ENCODE measurements at places on chromosomes 4 and X.

DNA sequence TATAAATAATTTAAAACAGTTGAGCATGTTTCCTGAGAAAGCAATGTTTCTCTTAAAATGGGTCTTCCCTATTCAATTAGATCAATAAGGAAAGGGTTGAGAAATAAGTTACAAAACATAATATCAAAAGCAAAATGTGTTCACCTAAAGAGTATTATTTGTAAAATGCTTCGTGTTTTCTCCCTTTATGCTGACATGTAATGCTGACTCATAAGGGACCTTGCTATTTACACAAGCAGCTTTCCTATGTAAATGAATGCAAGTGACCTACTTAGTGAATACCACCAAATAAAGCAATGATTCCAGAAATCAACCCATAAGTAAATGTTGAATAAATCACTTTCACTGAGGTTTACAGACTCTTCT lies 91.5 kb downstream of the ELOVL6 start:
- no peak for DNase-seq

GRCh38 chr4:114642173-114642780 lies 43.7 kb downstream of the UGT8 start:
- no peak for DNase-seq

DNA sequence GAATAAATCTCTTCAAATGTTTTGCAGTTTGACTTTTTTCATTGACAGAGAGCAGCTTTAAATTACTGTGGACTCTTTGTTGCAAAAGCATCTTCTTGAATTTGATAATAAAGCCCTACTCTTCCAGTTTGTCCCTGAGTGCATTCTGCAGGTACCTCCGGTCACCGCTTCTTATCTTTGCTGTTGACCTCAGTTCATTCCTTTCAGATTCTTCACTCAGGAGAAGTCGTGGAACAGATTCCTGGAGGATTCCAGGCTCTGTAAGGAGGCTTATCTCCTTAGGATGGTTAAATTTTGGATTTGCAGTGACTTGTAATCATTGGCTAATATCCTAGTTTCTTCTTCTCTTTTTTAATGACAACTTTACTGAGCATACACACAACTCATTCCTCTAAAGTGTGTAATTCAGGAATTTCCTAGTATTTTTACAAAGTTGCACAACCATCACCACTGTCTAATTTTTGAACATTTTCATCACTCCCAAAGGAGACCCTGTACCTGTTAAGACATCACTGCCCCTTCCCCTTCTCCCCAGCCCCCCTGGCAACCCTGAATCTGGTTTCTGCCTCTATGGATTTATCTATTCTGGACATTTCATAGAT lies 22.0 kb downstream of the TBL1X start:
- no peak for DNase-seq

DNA sequence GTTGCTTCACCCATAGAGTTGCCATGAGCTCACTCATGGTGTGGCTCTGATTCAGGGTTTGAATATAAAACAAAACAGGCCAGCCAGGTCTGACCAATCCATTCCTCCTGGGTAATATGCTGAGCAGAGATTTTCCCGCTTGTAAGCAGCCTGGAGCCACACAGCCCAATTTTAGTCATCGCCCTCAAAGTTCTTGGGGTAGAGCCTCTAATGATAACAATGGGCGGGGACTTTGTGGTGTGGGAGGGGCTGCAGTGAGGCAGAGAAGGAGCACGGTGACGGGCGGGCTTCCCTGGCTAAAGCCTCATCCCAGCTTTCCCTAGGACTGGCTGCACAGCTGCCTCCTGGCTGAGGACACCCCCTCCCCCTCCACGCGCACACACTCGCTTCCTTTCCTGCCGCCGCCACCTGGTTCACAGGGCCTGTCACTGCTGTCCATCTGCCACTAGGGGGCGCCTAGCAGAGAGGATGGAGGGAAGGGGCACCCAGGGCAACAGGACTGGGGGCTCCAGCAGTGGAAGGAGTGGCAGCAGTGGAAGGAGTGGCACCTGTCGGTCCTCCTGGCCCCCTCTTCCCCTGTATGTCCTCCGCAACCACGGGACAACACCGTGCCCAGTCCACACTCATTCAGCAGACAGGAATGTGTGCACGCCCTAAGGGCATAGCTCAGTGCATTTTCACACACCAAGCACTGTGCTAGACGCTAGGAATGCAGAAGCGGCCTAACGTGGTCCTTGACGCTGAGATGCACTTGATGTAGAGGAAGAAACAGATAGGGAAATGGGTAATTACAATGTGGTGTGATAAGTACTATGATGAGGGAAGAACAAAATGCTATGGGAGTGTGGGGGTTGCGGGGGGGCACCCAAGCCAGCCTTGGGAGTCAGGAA lies 26.8 kb downstream of the PRPS1 start:
- peak; percentile 25 for DNase-seq

- DNase-seq = no peak
Observed at GRCh38 chrX:101708163-101708562, 48.5 kb upstream of the ARMCX2 start.

DNA sequence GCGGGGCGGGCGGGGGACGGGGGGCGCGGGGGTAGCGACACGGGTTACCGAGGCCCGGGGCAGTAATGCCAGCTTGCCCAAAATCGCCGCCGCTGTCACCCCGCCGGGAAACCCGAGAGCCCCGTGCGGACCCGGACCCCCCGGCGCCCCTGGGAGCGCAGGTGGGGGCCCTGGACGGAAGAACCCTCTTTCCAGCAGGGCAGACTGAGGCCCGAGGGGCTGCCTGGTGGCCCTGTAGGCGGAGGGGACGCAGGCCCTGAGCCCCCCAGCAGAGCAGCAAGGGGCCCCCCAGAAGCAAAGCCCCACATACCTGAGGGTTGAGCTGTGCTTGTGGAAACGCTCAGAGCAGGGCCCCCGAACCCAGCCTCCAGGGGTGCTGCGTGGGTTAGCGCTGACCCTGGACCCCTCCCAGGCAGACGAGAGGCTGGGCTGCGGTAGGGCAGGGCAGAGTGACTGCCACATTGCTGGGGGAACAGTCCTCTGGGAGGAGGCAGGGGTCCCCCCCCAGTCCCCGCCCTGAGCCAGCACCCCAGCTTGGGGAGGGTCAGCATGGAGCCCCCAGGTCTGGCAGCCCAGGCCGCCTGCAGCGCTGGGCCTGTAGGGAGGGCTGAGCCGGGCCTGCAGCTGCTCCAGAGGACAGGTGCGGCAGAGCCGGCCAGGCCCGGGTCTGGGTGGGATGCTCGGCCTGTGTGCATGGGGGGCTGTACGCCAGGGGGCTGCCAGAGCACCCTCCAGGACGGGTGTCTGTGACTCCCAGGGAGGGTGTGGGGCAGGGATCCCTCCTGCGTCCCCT lies 646 bp downstream of the DOK7 start:
- DNase-seq = no peak

- no peak for DNase-seq
Observed at GRCh38 chr4:56240554-56241174, 146.6 kb downstream of the AASDH start.

- DNase-seq = no peak
Observed at GRCh38 chrX:26788402-26788998, 572.5 kb downstream of the MAGEB5 start.

DNA sequence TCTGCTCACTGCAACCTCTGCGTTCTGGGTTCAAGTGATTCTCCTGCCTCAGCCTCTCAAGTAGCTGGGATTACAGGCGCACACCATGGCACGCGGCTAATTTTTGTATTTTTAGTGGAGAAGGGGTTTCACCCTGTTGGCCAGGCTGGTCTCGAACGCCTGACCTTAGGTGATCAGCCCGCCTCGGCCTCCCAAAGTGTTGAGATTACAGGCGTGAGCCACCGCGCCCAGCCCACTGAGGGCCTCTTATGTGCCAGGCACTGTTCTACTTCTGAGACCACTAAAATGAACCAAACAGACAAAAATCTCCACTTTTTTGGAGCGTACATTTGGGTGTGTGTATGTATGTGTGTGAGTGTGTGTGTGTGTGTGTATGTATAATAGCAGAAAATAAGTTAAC lies 117.2 kb upstream of the H2AZ1 start:
- no peak for DNase-seq

DNA sequence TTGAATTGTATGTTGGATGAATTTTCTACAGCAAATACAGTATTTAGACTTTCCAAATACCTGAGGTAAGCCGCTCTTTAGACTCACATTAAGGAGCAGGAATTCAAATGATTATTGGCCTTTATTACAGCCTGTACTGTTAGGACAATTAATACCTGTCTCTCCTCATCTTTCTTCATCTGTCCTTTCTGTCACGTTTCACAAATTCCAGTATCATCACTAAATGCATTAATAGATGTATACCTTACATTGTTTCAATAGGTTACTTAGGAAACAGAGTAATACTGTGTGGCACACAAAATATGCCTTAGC lies 1.2 kb downstream of the FAM241A start:
- no peak for DNase-seq

DNA sequence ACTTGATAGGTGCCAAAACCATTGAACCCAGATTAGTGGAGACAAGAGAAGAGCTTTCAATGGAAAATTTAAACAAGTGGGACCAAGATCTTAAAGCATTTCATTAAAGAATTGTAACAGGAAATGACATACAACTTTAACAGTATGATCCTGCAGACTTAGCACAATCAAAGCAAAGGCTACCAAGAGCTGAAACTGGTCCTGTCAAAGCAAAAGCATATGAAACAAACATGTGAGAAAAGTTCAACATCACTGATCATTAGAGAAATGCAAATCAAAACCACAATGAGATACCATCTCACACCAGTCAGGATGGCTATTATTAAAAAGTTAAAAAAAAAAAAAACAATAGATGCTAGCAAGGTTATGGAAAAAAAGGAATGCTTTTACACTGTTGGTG lies 425.6 kb downstream of the IL1RAPL1 start:
- DNase-seq = no peak

DNA sequence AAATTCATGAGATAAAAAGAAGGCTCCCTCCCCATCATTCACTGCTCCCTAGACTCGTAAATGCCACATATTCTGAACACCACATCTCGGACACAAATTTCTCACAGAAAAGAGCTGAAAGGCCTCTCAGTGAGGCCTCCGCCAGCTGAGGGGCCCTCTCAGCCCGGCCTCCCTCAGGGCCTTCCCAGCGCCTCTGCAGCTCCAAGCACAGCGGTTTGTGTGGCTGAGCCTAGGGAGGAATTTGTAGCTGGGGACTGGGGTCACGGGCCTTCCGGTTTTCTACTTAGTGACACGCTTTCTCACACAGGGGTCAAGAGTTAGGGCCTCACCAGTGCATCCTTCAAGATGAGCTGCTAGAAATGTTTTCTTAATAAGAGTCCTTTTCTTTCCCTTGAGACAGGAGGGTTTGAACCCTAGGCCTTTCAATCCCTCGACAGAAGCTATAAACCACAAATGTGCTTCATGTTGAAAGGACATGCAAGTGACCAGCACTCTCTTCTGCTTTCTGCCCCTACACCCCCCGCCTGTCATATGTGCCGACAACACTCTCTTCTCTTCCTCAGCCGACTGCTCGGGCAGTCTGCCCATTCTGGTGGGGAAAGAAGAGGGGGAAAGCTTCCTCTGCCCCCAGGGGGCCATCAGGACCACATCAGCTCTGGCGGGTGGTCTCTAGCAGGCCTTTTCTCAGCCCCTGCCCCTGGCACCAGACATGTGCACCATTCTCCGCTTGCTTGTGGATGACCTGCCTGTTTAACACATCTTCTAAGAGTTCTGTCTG lies 104.9 kb downstream of the CHIC2 start:
- no peak for DNase-seq

DNA sequence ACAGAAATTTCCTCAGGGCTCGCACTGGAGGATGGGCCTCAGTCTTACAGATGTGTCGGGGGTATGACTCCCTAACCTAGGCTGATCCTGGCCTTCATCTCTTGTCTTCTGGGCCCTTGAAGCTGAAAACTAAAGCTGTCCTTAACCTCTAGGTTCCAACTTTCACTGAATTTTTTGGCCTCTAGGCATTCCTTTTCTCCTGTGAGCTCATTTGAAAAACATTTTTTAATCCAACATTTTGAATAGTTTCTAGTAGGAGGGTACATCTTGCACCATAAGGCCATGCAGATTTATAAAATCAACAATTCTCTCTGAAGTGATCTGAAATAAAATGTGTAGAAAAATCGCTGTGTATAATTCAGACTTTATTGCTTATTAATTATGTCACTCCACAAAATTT lies 19.7 kb downstream of the RWDD4 start:
- no peak for DNase-seq

- no peak for DNase-seq
Observed at GRCh38 chrX:55167901-55168300, 52.2 kb upstream of the PAGE5 start.

DNA sequence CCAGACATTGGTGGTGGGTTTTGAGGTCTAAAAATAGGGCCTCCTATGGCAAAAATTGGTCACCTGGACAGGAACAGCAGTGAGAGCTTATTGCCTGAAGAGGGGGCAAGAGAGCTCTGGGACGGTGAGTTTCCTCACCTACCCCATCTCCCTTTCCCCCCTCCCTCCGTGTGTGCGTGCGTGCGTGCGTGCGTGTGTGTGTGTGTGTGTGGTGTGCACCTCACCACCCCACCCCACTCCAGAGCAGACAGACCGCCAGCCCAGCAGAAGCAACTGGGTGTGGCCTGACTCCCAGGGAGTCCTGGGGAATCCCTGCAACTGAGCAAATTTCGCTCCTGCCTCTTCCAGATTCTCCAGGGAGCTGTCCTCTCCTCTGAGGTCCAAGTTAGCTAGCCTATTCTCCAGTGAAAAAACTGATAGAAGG lies 44.7 kb downstream of the PRPS1 start:
- DNase-seq = peak; percentile 51

DNA sequence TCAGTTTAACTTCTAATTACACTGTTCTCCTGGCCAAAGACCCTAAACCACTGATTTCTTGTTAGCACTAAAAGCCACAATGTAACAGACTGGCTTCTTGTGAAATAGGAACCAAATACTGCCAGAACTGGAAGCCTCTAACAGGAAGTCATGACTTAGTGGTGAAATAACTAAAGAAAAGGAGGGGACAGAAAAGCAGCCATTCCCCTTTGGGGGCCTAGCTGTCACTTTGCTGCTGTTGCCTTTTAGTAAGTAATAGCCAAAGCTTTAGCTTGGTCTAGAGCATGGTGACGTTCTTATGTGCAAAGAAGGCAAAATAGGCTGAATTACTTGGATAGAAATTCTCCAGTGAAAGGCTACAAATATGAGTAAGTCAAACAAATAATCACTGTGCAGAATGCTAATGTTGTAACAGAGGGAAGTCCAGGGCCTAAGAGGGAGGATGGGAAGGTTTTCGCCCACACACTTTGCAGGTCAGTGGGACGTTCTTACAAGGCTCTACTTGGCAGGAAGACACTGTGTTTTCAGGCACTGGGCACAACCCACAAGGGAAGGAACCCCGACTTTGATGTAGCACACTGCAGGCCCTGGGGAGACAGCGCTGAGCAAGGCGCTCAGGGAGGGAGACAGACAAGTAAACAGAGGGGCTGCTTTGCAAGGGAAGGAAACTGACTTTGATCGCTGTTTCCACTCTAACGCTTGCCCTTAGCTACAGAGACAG lies 16.7 kb downstream of the GAB3 start:
- DNase-seq = no peak

- DNase-seq = no peak
Observed at GRCh38 chr4:3233391-3234071, 15.4 kb upstream of the MSANTD1 start.

DNA sequence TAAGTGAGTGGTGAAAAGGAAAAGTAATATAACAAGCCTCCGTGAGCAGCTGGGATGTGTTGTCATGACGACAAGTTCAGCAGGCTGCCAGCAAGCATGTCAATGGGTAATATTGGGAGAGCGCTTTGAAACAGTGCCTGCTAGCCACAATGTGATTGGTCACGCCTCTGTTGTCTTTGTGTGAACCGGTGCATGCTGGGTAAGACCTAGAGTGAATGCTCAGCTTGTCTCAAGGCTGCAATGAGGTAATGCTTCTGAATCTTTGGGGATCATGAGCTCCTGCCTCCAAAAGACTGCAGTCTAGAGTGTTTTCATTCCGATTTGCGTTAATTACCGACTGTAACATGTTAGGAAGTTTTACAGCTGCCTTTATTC lies 54.9 kb downstream of the STOX2 start:
- DNase-seq = no peak

Data from stimulated activated CD4-positive, alpha-beta T cell treated with anti-CD3 and anti-CD28 coated beads, TNF-alpha, amount 100 ng/mL, for 1 hour (primary cell).